Stimulated activated CD8-positive, alpha-beta memory T cell treated with anti-CD3 and anti-CD28 coated beads, Interleukin-4, amount 100 ng/mL, for 24 hours (primary cell): ENCODE measurements at places on chromosomes 4 and X.

DNA sequence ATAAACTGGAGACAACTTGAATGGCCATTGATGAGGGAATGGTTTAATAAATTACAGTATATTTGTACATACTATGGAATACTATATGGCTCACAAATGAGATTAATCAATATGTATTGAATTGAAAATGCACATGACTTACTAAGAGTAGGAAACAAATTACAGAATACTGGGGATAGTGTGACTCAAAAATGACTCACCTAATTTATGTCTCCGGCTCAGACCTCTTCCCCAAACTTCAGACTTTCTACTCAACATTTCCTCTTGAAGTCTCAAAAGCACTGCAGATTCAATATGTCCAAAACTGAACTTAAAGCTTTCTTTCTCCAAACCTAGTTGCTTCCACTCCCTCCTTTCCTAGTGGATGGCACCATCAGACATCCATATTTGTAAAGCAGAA is 28.8 kb upstream of the GRIA3 start:
- no peak for DNase-seq

GRCh38 chrX:50081282-50081889 is 119.4 kb downstream of the AKAP4 start:
- no peak for DNase-seq

GRCh38 chrX:122866532-122866931 is 317.5 kb upstream of the GRIA3 start:
- DNase-seq: no peak

DNA sequence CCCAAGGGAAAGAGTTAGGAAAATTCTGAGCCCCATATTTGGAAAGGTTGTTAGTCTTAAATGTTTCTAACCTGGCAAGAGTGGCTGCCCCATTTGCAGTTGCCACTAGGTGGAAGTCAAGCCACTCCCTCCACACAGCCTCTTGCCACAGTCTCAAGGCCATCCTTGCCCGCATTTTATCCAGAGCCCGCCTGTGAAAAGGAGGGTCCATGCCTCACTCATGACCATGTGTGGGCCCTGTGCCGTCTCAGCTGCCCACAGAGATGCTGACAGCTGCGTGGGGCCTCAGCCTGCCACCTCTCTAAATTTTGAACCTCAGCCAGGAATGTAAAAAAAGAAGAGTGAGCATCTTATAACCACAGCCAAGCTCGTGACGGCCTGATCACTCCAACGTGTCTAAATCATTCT is 201.5 kb upstream of the FAM241A start:
- no peak for DNase-seq

GRCh38 chr4:6728320-6729029 is 12.5 kb downstream of the BLOC1S4 start:
- no peak for DNase-seq

DNA sequence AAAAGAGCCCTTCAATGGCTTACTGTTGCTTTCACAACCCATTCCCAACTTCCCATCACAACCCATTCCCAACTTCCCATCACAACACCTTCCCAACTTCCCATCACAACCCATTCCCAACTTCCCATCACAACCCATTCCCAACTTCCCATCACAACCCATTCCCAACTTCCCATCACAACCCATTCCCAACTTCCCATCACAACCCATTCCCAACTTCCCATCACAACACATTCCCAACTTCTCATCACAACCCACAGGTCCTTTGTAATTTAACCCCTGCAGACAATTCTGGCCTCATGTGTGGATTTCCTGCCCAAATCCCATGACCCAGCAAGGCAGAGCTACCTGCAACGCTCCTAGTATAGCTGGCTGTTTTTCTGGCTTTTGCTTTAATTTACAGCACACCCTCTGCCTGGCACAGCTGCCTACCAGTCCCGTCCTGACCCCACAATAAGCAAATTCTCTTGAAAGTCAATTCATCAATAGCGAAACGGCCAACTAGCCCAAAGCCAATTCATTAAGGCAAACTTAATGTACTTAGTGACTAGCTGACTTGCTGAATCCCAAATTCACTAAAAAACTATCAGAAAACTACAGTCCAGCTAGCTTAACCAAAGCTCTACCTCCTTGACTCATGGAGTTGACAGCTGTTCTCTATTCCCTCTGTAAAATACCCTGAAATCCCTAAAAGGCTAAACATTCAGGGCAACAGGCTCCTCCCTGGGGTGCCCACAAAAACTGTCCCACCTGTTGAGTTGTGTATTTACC is 75.6 kb downstream of the AFAP1 start:
- no peak for DNase-seq

DNA sequence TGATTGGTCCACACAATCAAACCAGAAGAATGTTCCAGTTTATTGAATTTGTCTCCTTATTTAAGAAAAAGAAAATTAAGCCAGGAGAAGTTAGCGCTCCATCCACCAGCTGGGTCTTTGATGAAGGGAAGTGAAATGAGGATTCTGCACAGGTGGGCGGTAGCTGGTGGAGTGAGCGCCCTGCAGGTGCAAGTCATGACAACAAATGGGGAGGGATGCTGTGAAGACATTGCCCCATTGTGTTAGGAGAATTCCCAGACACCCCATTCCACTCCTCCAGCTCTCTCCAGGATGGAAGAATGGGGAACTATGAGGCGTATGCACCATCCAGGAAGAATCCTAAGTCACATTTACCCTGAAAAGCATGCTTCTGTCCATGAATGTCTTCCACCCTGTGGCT is 22.9 kb downstream of the PLRG1 start:
- DNase-seq: no peak

DNA sequence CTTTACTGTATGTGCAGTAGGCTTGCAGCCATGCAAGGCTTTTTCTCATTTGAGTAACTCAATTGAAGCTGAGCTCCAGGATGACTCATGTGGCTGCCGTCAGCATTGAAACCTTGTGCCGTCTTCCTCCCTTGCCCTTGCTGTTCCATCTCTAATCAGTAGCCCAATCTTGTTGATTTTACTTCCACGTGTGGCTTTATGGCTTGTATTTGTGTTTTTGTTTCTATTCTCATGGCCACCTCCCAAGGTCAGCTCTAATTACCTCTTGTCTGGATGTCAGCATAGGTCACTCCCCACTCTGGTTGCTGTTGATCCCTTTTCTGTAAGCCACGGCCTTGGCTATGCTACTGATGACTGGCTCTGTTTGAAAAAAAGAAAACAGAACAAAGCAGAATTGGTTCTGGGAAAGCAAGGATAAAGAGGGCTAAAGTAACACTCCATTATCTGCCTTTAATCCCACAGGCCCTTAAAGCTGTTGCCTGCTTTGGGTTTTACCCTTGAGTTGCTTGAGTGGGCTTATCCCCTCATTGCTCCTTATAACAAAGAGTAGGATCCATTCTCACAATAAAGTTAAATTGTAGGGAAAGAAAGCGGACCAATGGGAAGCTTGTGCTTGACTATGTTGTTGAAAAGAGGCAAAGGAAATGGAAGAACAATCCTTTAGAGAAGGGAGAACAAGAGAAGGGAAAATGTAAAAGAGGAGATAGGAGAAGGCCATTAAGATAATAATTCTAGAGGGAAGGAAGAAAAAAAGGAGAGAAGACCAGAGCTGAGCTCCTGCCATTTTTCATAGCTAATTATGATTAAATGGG is 173.9 kb upstream of the PGRMC2 start:
- no peak for DNase-seq

- no peak for DNase-seq
Observed at GRCh38 chr4:115529126-115529525, 415.7 kb upstream of the NDST4 start.

GRCh38 chrX:136759968-136760367 is 20.8 kb downstream of the ARHGEF6 start:
- no peak for DNase-seq

DNA sequence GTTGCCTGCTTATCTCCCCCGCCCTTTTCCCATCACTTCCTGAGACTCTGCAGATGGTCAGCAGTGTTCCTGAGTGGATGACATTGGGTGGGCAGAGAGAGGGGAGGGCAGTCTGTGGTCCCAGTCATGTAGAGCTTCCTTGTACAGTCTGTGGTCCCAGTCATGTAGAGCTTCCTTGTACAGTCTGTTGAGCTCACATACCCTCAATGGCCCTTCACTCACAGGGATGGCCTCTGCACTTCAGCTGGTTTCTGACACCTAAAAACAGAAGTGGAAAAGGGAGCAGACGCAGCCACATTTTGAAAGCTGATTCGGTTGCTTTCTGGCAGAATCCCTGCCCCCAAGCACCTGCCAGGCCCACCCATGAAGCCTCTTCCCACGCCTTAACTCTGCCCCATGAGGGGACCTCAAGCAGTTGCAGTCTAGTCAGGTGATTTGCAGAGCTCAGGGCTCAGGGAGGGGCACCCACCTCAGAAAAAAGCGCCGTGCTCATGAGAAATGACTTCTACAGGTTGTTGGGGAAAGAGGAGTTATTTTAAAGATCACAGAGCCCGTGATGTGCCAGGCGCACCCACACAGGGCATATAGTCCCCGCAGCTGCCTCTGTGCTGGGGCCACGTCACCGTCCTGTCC is 3.6 kb upstream of the TMEM271 start:
- no peak for DNase-seq

DNA sequence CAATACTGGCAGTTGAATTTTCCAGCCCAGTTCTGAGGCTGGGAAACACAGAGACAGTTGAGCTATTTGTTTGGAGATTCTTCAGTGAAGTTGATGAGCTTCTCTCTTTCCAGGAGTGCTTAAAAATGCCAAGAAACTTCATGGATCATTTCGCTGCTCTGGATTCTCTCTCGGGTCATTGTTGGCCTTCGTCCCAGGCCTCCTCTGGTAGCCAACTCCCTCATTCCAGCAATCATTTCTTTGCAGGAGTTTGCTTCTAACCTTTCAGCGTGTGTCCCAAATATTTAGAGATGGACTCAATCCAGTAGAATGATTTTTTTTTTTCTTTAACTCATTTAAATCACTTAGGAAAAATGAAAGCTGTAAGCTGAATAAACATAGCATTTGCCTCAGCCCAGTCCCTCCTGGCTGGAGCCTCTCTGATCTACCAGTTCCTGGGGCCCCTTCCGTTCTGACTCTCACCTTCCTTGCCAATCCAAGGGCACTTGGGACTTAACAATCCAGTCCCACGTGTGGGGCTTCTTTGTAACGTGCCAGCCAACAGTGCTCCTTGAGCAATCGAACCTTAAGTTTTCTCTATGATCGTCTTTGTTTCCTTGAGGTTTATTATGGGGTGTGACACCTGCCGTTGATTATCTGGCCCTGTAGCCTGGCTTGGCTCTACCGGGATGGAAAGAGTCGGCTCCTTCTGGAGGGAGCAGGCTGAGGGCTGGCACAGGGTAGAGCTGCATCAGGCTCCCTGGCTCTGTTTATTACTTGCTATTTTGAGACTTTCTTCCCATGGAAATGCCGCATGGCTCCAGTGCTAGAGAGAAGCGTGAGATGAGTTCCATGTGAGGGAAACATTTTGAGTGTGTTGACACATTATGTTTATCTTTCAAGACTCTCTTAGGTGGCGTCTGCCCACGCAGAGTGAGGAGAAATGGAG is 80.4 kb upstream of the GPC4 start:
- no peak for DNase-seq

DNA sequence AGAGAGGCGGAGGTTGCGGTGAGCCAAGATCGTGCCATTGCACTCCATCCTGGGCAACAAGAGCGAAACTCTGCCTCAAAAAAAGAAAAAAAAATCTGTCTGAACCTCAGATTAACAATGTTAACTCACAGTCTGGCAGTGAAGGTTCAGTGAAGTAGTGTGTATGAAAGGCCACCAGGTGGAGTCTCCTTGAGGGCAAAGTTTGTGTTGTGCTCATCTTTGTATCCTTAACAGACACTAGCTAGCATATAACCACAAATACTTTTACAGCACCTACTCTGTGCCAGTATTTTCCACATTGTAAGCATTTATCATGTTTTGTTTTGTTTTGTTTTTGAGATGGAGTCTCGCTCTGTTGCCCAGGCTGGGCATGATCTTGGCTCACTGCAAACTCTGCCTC is 46.0 kb upstream of the MGST2 start:
- no peak for DNase-seq

DNA sequence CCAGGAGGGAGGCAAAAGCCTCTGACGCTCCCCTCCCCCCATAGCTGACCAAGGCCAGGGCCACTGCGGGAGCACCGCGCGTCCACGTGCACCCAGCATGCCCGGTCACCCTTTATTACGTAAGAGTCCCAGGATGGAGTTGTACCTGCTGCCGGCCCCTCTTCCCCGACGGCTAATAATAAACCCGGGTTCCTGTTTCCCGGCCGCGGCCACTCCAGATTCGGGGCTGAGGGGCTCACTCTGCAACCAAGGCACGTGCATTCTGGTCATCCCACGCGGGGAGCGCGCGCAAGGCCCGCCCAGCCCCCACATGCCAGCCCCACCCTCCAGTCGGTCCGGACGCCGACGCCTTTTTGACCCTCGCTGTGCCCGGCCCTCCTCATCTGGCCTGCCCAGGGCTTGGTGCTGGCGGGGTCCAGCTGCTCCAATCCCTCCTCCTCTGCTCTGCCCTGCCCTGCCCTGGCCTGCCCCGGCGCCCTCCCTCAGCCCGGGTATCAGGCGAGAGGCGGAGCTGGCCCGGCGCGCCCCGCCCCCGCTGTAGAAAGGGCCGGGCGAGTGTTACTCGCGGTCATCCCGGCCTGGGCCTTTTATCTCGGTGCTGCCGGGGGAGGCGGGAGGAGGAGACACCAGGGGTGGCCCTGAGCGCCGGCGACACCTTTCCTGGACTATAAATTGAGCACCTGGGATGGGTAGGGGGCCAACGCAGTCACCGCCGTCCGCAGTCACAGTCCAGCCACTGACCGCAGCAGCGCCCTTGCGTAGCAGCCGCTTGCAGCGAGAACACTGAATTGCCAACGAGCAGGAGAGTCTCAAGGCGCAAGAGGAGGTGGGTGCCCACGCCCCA is 2.6 kb downstream of the MID1IP1 start:
- DNase-seq: no peak
